Activated naive CD8-positive, alpha-beta T cell treated with anti-CD3 and anti-CD28 coated beads for 36 hours (primary cell): ENCODE measurements at places on chromosomes 16 and 17. TPM values are rescaled to one million over a fixed set of nuclear protein-coding genes. Genes with fewer than 3 reads are reported as not detected.

The DOC2A gene
- 1.4 TPM for total RNA-seq

DNA sequence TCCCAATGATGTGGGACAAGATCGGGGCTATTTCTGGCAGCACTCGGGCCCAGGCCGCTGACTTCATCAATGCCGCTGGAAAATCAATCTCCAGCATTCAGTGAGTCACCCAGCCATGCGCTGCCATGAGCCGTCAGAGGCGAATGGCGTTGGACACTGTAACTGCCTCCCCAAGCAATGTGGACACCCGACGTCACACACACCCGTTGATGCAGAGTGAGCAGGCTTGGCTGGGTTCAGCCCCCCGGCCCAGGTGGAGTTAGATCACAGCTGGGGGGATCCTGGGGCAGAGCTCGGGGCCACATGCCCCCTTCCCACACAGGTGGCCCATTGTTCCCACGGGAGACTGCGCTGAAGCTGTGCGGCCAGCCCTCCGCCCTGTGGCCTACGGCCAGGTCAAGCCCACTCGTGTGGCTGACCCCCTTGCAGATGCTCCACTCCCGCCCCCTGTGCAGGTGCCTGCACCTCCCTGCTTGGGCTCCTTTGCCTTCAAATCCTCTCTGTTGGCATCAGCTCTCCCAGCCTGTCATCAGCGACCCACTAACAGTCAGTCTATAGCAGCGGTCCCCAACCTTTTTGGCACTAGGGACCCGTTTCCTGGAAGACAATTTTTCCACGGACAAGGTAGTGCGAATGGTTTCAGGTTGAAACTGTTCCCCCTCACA lies 89.9 kb downstream of the TBC1D16 start:
- no peak for DNase-seq
- no peaks in the 10 kb centered on the region for H3K27me3 ChIP-seq
- peaks cover 4% of the 10 kb centered on the region for H3K4me1 ChIP-seq
- H3K36me3 ChIP-seq: peaks cover 2% of the 10 kb centered on the region
- H3K4me3 ChIP-seq: no peak overlapping the region

- no peak overlapping the region for H3K4me3 ChIP-seq
- H3K27me3 ChIP-seq: no peaks in the 10 kb centered on the region
- H3K36me3 ChIP-seq: no peaks in the 10 kb centered on the region
Observed at GRCh38 chr17:83194186-83194561, 114.8 kb downstream of the METRNL start.

The RND2 gene
- total RNA-seq: not detected

The CIITA gene
- 1.4 TPM for total RNA-seq

The CAPN15 gene
- 86.4 TPM for total RNA-seq

DNA sequence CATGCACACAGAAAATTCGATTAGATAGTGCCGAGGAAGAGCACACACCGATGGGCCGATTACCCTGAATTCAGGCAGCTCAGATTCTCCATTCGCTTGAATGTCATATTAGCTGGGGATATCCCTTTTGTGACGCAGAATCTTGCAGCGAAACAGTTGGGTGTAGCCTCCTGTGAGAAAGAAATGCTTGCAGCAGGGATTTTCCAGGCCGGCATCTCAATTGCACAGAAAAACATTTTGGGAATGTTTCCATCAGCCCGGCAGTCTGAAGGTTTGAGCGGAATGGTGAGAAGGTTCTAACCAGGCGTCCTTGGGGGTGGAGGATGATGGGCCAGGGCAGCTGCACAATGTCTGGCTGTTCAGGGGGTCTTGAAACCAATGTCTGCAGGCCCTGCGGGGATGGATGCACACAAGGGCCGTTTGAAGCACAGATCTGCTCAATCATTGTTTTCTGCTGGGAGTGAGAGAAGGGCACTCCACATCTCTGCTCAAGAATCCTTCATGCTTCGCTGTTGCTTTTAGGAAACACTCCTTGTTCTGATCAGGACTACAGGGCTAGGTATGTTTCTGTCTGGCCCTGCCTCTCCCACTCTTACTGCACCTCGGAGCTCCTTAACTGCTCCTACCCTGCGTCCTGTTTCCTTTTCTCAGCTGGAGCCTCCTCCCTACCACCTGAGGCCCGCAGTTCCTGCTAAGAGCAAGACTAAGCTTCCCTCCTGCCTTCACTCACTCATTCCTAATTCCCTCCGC lies 94.6 kb downstream of the CMIP start:
- no peak overlapping the region for H3K4me3 ChIP-seq
- H3K27me3 ChIP-seq: no peaks in the 10 kb centered on the region
- peaks cover 21% of the 10 kb centered on the region for H3K4me1 ChIP-seq
- no peak overlapping the region for H3K27ac ChIP-seq
- no peaks in the 10 kb centered on the region for H3K36me3 ChIP-seq

GRCh38 chr17:48751172-48751571 lies 22.6 kb upstream of the HOXB13 start:
- H3K4me3 ChIP-seq: no peak overlapping the region
- H3K27me3 ChIP-seq: peaks cover 95% of the 10 kb centered on the region
- DNase-seq: no peak
- H3K27ac ChIP-seq: no peak overlapping the region

GRCh38 chr17:44797802-44798201 lies 32.3 kb downstream of the GJC1 start:
- H3K36me3 ChIP-seq: no peaks in the 10 kb centered on the region
- no peak overlapping the region for H3K4me3 ChIP-seq
- peaks cover 7% of the 10 kb centered on the region for H3K4me1 ChIP-seq
- H3K27me3 ChIP-seq: no peaks in the 10 kb centered on the region

The C17orf50 gene
- not detected for total RNA-seq

The C16orf89 gene
- not detected for total RNA-seq

- H3K27me3 ChIP-seq: no peaks in the 10 kb centered on the region
- H3K27ac ChIP-seq: no peak overlapping the region
- H3K4me1 ChIP-seq: no peaks in the 10 kb centered on the region
Observed at GRCh38 chr16:23317266-23317661, 15.2 kb downstream of the SCNN1B start.

The ZNF423 gene
- not detected for total RNA-seq

DNA sequence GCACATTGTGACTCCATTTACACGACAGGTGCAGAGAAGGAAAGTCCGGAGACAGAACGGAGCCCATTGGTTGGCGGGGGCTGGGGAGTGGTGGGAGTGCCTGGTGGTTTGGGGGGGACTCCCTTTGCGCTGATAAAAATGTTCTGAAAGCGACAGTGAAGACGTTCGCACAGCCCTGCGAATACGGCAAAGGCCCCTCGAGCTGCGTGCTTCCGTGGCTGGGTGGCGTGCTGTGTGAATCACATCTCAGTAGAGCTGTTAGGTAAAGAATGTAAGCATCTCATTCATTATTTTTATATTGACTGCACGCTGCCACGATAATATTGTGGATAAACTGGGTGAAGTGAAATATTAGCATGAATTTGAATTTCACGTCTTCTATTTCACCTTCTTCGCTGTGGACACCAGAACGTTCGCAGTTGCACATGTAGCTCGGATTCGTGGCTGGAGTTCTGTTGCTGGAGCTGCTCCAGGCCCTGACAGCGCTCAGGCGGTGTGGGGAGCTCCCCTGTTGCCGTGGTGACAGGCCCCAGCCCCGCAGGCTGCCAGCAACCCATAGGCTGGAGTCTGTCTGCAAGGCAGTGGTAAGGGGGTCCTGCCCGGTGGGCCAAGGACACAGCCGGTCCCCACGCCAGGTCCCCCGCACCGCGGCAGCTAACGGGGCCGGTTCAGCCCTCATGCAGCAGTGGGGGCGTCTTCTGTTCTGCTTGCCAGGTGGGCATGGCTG lies 44.6 kb downstream of the SOX8 start:
- H3K4me3 ChIP-seq: no peak overlapping the region
- no peak for DNase-seq

DNA sequence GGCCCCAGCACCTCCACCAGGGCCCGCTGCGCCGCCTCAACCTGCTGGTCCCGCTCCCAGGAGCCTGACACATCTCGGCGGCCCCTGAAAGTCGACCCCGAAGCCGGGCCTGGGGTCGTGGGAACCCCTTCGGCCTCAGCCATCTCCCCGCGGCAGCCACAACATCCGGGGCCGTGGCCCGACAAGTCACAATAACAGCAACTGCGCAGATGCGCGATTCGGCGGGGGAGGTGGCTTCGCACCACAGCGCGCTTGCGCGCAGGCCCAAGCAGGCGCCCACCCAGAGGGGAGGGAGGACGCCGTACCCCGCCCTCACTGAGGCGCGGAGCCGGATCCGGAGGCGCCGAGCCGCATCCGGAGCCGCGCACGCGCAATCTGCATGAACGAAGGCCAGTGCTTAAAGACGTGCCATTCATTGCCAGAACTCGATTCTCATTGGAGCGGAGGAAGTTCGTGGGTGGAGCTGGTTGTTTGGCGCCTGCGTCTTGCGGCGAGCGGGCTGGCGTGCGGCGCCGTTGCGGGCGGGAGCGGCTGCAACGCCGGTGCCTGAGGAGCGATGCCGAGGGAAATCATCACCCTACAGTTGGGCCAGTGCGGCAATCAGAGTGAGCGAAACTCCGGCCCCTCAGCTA lies at the start of the genes RETREG3 and TUBG1:
Gene RETREG3, minus strand, starts transcription at position 193 of the 632 bp plus-strand sequence. Its CDS starts 50 bp downstream, at position 143.
Gene TUBG1, plus strand, starts transcription at position 502 of the 632 bp plus-strand sequence. Its CDS starts 55 bp downstream, at position 557.
- peaks cover 29% of the 10 kb centered on the region for H3K36me3 ChIP-seq
- H3K4me3 ChIP-seq: peak within 1 kb of the TSS; percentile 95
- no peaks in the 10 kb centered on the region for H3K27me3 ChIP-seq
- DNase-seq: peak; percentile 100
- peaks cover 36% of the 10 kb centered on the region for H3K4me1 ChIP-seq

GRCh38 chr17:70446446-70446845 lies 277.1 kb downstream of the KCNJ2 start:
- no peak overlapping the region for H3K27ac ChIP-seq
- no peaks in the 10 kb centered on the region for H3K27me3 ChIP-seq
- no peaks in the 10 kb centered on the region for H3K4me1 ChIP-seq
- DNase-seq: no peak
- no peaks in the 10 kb centered on the region for H3K36me3 ChIP-seq

The TRPV2 gene
- 40.2 TPM for total RNA-seq

- H3K27ac ChIP-seq: no peak overlapping the region
- no peak for DNase-seq
- H3K4me1 ChIP-seq: peaks cover 17% of the 10 kb centered on the region
- H3K36me3 ChIP-seq: no peaks in the 10 kb centered on the region
- peaks cover 20% of the 10 kb centered on the region for H3K27me3 ChIP-seq
Observed at GRCh38 chr16:57284952-57285363, 486 bp upstream of the PLLP start.

DNA sequence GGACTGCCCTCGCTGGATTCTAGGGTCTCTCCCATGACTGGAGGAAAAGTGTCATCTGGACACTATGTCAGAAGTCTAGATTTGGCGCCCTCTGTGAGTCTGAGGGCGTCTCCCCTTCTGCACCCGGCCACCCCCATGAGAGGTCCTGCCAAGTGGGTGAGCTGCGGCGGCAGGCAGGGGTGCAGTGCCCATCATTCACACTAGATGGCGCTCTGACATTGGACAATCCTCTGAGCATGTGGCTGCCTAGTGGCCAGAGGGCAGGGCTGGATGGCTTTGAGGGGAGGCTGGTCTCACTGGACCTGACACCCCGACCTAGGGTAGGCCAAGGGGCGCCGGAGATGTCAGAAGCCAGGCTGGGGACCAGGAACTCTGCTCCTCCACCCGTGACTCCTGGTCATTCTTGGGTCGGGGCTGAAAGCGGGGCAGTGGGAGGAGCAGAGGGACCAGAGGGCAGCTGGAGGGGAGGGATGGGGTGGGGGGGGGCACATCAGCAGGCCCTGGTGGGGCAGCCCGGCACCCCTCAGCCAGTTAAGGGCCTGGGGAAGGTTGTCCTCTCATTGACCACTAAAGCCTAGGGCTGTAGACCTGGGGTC lies 28.0 kb downstream of the MRM1 start:
- H3K4me1 ChIP-seq: no peaks in the 10 kb centered on the region
- H3K27ac ChIP-seq: no peak overlapping the region
- no peak overlapping the region for H3K4me3 ChIP-seq
- peak; percentile 76 for DNase-seq
- peaks cover 4% of the 10 kb centered on the region for H3K27me3 ChIP-seq
- H3K36me3 ChIP-seq: no peaks in the 10 kb centered on the region

DNA sequence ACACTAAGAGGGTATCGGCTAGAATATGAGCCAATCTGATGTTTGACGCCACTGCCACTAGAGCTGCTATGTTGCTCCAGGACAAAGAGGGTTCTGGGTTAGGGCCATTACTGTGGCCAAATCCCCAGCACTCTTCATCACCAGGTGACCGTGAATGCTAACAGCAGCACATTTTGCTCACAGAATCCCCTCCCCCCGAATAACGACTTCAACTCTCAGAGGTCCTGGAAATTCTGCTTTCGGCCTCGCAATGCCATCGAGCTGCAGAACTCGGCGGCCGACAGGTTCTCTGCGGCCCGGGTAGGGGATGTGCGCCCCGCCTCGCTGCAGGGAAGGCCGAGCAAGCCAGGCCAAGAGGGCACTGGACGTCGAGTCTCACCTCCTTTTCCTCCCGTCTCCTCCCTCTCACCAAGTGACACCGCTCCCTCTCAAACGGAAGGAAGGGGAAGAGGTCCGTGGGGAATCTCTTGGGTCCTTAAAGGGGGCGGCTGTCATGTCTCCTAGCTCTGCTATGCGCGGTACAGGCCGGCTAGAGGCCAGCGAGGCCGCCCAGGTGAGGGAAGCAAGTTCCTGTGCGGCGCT lies 31.9 kb downstream of the CDK5R1 start:
- peaks cover 4% of the 10 kb centered on the region for H3K36me3 ChIP-seq
- H3K4me3 ChIP-seq: peak overlapping the region; percentile 29
- no peak for DNase-seq
- peaks cover 82% of the 10 kb centered on the region for H3K4me1 ChIP-seq
- H3K27me3 ChIP-seq: no peaks in the 10 kb centered on the region
- H3K27ac ChIP-seq: peak overlapping the region; percentile 25
